ENCODE measurements at places on chromosomes 13 and 19.

DNA sequence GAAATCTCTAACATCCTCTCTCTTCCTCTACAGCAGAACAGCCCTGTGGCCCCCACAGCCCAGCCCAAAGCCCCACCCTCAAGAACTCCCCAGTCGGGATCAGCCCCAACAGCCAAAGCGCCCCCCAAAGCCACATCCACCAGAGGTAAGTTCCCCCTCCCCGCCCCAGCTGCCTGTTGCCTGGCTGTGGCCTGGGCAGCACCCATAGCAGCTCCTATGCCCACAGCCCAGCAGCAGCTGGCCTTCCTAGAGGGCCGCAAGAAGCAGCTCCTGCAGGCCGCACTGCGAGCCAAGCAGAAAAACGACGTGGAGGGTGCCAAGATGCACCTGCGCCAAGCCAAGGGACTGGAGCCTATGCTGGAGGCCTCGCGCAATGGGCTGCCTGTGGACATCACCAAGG is 14.5 kb downstream of the CC2D1A start:
- no peak for DNase-seq

DNA sequence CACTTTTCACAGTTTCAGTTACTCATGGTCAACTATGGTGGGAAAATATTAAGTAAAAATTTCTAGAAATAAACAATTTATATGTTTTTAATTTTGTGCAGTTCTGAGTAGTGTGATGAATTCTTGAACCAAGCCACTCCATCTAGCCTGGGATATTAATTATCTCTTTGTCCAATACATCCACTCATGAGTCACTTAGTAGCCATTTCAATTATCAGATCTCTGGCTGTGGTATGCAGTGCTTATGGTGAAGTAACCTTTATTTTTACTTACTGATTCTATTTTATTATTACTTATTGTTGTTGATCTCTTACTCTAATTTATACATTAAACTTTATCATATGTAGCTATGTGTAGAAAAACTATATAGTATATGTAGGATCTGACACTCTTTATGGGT is 128.9 kb upstream of the KLHL1 start:
- no peak for DNase-seq

DNA sequence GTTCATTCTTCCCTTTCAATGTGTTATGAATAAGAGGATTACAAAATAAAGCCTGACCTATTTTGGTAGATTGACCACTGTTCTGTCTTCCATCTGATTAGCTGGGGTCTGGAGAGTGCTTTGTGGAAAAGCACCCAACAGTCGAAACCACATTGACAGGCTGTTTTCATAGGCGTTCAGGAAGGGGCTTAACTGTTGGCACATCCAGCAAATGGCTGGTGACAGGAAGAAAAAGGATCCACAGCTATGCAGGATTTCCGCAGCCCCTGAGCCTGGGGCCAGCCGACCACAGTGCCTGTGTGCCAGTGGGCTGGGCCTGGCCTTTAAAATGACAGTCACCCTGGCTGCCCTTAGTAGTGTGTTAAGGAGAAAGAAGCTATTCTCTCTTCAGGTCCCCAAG is 113.3 kb downstream of the SIPA1L3 start:
- no peak for DNase-seq

GRCh38 chr13:106466691-106467426 is 68.6 kb downstream of the EFNB2 start:
- DNase-seq: no peak

DNA sequence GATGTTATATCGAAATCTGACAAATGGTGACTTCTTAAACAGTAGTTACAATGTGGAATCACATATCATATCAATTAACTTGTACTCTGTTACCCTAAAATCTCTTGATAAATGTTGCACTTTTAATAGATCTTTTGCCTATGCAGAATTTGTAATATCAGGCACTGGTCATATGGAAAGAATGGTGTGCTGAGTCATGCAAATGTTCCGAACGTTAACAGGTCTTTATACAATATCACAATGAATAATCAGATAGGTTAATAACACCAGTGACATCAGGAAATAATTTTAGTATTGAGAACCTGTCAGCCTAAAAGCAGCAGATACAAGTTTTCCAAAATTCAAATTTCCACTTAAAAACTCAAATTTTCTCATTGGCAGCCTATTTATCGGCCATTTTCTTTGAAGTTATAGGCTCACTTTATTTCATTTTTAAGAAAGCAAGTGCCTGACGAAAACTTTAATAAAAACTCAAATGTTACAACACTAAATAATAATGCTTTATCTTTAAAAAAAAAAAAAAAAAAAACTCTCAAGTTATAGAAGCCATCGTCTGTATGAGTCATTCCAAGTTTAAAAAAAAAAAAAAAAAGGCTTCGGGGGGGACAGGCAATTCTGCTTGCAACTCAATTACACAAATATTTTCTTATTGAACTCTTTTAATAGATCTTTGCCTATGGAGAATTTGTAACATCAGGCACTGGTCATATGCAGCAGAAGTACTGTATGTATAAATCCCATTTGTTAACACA is 180.9 kb downstream of the DIAPH3 start:
- no peak for DNase-seq

DNA sequence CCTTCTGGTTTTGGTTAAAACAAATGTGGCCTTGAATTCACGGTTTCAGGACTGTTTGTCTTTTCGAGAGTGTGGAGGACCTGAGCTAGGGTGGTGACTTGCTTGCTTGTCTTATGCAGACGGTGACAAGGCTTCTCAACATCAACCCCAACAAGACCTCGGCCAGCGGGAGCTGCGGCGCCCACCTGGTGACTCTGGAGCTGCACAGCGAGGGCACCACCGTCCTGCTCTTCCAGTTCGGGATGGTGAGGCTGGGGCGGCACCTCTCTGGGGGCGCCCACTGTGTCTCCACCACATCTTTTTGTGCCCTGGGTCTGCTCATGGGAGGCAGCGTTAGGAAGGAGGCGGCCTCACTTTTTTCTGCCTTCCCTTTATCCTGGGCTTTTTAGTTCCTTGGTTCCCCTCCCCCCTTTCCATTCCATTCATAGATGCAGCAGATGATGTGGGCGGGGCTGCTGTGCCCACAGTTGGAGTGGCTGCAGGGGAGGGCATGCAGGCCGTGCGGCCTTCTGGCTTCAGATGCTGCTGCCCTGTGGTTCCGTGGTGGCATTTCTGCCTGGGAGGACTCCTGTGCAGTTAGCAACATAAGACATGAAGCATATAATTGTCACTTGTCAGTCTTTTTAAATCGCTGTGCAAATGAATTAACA is 23.3 kb downstream of the LAMP1 start:
- no peak for DNase-seq

DNA sequence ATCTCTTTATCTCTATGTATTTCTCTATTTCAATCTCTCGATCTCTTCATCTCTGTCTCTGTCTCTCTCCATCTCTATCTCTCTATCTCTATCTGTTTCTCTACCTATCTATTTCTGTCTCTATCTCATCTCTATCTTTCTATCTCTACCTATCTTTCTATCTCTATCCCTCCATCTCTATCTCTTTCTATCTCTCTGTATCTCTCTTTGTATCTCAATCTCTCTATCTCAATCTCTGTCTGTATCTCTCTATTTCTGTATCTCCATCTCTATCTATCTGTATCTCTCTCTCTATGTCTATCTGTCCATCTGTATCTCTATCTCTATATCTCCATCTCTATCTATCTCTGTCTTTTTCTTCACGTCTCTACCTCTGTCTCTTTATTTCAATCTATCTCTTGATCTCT is 25.2 kb downstream of the TNFSF9 start:
- DNase-seq: no peak

DNA sequence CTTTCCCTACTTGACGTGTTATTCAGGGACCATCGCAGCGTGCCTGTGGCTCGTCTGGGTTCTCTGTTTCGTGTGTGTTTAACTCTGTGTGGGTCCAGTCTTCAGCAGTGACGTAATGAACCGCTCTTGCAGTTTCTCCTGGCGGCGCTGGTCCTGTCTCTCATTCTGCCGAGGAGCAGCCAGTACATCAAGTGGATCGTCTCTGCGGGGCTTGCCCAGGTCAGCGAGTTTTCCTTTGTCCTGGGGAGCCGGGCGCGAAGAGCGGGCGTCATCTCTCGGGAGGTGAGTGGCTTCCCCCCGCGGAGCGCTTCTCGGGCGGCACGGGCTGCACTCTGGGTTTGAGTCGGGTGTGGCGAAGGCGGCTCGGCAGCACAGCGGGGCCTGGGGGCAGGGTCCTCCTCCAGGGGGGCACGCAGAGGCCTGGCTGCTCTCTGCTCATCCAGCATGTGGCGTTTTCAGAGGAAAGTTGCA is 36.3 kb upstream of the TFDP1 start:
- DNase-seq: no peak

DNA sequence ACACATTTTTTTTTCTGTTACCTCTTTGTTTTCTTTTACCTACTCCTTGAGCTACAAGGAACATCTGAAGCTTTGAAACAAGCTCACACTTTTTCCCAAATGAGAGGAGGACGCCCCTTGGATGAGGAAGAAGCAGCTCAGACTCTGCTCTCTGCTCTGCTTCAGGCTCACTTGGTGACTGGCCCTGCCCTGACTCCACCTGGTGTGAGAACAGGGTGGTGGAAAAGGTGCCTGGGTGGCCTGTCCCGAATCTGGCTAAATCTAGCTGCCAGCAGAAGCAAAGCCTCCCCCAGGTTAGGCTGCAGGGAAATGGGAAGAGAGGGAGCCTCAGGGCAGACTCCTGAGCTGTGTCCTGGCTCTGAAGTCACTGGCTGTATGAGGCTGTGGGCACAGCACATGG is 68.0 kb upstream of the CEACAM8 start:
- DNase-seq: no peak

DNA sequence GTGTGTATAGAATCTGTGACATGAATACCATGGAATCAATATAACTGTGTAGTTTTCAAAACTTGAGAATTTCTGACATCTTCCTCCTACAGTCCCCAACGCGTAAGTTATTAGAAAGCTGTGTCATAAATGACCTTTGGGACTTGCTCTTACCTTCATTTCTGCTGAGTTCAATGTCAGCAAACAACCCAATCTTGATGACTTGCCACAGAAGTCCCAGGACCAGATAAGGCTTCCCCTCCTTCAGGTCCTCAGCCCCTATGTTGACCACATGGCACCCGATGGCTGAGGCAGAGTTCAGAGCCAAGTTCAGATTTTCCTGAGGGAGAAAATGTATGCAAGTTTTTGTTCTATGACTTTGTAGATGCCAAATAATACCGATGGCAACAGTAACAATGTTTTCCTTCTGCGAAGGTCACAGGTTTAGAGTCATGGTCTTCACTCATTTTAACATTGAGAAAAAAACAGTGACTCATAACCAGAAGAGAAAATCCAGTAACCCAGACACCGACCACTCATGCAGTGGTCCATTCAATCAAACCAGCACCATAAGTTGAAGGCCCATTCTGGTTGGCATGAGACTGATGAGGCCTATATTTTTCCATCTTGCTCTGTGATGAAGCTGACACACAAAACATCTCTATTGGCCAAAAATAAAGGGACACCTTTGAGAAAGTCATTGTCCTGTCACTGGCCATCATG is 29.2 kb downstream of the LCP1 start:
- DNase-seq: no peak

DNA sequence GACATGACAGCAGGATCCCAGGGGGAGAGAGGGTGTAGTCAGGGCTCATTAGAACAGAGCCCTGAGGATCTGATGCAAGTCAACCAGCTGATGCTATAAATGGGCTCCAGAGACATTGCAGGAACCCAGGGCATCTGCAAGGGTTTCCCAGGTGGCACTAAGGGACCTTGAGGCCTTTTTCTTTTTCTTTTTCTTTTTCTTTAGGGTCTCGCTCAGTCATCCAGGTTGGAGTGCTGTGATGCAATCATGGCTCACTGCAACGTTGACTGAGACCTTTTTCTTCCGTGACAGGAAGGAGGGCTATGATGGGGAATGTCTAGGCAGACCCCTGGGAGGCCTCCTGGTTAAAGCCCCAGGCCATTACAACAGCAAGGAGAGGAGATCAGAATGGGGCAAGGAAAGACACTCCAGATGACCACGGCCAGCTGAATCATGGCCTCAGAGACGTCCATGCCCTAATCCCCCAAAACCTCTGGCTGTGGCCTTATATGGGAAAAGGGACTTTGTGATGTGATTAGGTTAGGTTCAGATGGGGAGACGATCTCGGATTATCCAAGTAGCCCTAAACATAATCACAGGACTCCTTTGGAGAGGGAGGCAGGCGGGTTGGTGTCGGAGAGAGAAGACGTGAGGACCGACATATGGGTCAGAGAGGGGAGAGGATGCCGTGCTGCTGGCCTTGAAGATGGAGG is 4.5 kb upstream of the FCGRT start:
- DNase-seq: no peak

DNA sequence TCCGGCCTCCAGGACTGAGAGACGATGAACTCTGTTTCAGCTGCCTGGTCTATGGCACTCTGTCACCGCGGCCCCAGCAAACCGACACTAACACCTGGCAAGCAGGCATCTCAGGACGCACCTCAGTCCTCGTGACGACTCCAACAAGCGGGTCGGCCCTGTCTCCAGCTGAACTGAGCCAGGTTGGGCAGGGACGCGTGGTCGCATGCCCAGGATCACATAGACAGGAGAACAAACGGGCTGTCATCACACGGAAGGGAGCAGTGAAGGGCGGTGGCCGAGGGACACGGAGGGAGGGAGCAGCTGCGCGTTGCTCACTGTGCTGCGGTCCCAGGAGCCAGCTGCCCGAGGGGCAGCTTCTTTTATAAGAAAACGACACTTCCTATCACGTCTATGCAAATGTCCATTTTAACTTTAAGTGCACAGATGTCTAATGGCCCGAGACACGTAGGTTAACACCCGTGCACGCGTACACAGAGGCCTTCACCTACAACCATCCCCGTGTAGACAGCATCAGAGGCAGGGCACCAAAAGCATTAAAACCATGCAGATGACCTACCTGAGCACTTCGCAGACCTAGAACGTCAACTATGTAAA is 8.9 kb downstream of the SGTA start:
- DNase-seq: no peak

DNA sequence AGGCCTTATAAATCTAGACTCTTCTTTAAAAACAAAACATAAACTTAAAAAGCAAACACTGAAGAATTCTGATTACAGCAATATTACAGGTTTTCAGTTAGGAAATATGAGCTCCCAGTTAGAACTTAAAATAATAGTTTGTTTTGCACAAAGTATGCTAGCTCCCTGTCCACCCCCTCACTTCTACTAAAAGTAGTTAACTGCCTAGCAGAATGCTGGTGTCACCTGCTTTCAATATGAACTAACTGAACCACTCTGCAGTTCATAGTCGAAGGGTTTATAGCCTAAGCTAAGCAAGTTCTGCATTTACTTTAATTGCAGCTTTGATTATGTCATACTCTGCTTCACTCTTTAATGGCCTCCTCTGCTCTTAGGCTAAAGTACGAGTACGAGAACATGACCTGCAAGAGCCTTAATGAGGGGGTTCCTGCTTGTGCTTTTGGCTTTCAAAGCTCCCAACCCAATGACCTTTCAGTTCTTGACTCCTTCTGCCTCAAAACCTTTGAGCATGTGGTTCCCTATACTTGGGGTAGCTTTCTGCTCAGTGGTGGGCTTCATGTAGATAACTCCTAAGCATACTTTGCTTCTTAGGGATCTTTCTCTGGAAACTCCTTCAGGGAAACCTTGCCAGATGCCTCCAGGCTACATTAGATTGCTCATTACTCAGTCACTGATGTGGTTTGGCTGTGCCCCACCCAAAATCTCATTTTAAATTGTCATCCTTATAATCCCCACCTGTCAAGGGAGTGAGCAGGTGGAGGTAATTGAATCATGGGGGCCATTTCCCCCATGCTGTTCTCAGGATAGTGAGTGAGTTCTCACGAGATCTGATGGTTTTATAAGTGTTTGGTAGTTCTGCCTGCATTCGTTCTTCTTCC is 278.9 kb upstream of the ARGLU1 start:
- DNase-seq: no peak

GRCh38 chr13:40171566-40171965 is 494.9 kb downstream of the FOXO1 start:
- DNase-seq: no peak

Data from stimulated activated naive CD4-positive, alpha-beta T cell treated with Interleukin-2 at 50 U/mL for 16 hours (primary cell).